ENCODE measurements at places on chromosomes 13 and 19. TPM values are rescaled to one million over a fixed set of nuclear protein-coding genes. Genes with fewer than 3 reads are reported as not detected.

Gene KASH5
- total RNA-seq, result not detected

GRCh38 chr19:13952931-13953531 lies 722 bp downstream of the DCAF15 start:
- DNase-seq, result peak; percentile 80

GRCh38 chr13:42864952-42865767 lies 83.8 kb downstream of the FAM216B start:
- DNase-seq, result no peak

DNA sequence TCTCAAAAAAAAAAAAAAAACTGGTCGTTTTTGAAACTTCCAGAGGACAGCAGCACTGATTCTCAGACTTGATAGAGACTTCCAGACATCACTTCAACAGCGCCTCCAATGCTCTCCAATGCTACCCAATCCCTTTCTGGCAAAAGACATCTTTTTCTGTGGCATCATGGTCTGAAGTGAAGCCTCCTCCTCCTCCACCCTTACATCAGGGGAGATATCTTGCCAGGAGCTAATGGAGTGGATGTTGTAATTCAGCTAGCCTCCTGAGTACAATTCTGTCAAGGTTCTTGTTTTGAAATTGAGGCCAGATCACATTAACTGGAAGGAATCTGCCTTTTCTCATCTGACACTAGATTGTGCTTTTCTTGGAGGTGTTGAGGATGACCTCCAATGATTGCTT lies 24.2 kb downstream of the FXYD5 start:
- no peak for DNase-seq

- no peak for DNase-seq
These were observed 78.3 kb downstream of the CYSLTR2 start for GRCh38 chr13:48731957-48732569.
